ENCODE measurements at places on chromosomes 16 and 17.

DNA sequence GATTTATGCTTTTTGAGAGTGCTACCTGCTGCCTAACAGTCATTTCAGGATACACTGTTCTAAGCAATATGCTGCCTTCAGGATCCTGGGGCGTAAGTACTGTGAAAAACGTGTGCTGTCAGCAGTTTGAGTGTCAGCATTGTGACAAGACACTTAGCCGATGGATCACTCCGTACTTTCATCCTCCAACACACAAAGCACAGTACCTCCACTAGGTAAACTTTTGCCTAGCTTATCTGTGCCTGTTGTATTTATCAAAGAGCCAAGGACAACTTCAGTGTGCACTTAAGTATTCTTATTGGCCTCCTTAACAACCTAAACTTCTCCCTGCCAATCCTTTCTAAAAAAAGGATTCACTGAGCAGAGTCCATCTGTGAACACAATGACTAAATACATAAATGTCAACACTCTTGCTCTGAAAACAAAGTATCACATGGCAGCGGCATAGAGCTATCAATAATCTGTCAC is 33.8 kb upstream of the PHLPP2 start:
- DNase-seq, result no peak

DNA sequence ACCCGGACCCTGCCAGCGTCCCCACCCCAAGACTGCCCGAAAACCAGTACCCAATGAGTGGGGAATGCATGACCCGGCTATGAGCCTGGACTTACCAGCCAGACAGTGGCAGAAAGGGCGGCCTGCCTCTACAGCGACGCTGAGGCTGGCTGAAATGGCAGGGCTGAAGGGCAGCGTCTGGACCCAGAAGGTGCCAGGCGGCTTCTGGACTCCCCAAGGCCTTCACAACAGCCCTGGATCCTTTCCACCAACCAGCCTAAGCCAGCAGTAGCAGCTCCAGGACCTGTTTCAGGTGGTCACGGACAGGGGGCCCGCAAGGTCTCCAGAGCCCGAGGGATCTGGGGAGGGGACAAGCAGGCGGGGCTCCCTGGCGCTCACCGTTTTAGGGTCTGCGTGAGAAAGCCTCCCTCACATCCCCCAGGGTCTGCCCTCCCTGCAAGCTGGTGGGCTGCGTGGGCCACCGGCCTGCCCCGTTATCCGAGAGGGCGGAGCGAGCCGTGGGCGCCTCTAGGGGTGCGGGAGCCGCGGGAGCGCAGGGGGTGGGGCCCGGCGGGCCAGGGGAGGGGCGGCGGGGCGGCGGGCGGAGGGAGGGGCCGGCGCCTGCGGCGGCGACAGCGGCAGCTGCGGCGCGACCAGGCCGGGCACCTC is at the start of gene RIPOR1:
Gene RIPOR1 (plus strand): TSS at position 608 of the 648 bp plus-strand sequence. CDS start 9,618 bp downstream, outside the sequence.
- DNase-seq, result no peak

DNA sequence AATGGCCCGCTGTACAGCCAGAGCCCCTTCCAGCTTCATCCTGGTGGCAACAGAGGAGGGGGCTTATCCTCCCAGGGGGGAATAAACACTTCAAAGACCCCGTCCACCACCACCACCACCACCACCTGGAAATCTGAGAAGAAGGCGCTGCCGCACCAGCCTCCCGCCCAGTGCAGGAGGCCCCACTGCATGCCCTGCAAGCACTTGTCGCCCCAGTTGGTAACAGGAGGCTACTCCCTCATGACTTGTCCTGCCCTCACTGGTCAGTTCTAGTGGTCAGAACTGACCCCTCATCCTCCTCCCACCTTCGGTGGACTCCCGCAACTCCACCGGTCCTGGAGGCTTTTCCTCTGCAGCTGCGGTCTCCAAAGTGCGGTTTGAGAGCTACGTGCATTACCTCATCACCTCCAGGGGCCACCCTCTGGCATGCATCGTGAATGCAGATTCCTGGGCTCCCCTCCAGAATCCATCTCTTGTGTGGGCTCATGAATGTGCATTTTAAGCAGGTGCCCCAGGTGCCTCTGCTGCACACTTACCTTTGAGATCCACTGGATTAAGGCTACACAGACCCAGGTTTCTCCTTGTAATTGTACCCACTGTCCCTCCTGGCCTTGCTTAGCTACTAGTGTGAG is 71.8 kb downstream of the SRCIN1 start:
- DNase-seq, result no peak

GRCh38 chr17:62704381-62704971 is 77.0 kb downstream of the MRC2 start:
- DNase-seq, result no peak

Measured in AG09319 (cell line).